ENCODE measurements at places on chromosomes 6 and 20.

- DNase-seq = no peak
These were observed 225.9 kb upstream of the BTBD3 start for GRCh38 chr20:11691766-11692165.

- DNase-seq = no peak
These were observed 18.6 kb downstream of the SNX3 start for GRCh38 chr6:108242259-108242658.

DNA sequence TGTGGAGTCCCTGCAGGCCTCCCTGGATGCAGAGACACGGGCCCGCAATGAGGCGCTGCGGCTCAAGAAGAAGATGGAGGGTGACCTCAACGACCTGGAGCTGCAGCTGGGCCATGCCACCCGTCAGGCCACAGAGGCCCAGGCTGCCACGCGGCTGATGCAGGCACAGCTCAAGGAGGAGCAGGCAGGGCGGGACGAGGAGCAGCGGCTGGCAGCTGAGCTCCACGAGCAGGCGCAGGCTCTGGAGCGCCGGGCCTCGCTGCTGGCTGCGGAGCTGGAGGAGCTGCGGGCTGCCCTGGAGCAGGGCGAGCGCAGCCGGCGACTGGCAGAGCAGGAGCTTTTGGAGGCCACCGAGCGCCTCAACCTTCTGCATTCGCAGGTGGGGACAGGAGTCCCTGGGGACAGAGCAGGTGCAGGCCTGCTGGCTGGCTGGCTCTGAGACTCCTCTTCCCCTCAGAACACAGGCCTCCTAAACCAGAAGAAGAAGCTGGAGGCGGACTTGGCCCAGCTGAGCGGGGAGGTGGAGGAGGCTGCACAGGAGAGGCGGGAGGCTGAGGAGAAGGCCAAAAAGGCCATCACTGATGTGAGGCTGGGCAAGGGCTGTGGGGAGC is 44.7 kb downstream of the MYH7B start:
- no peak for DNase-seq

GRCh38 chr20:2741463-2741862 is 48.9 kb downstream of the EBF4 start:
- no peak for DNase-seq

DNA sequence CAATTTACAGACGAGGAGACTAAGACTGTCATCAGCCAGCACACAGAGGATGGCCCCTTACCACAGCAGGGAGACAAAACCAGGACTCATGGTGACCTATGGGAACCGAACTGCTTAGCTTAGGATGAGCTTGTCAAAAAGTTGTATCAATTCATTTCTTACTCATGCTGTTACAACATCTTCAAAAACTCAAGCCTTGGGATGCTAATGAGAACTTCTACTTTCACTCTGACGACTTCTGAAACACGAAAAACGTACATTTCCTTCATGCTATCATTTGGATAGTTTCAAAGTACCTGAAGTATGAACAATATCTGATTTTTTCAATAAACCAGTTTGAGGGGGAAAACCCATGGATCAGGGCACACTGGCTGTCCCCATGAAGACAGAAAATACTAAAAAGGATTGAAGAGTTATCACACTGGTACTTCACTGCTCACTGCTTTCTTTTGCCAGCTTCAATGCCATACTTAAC is 31.9 kb downstream of the HIVEP2 start:
- DNase-seq = no peak

GRCh38 chr20:64150756-64151632 is 13.3 kb upstream of the MYT1 start:
- DNase-seq = no peak

DNA sequence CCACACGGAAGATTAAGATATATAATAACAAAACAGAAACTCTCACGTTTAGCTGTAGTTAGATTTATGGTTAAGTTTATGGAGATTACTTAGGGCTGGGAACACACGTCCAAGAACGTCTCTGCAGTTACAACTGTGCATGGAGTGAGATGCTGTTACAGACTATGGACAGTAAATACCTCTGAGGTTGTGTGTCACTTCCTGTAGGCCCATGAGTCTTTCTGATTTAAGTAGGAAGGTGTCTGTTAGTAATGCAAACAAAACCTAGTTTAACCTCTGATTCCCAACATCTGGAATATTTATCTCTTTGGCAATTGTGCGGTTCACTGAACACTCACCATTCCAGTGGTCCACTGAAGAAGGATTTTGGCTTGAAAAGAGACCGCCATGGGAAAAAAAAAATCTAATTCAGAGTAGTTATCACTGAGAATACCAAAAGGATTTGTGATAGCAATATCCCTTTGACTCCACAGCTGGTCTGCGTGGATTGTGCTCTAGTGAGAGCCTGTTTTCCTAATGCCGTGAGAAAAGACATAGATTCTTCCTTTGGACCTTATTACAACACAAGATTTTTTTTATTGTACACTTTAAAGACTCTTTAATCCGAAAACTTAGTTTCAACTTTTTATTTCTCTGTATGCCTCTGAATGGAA is 478.2 kb upstream of the CITED2 start:
- DNase-seq = no peak

GRCh38 chr6:52000064-52000463 is 87.3 kb downstream of the PKHD1 start:
- DNase-seq = no peak

DNA sequence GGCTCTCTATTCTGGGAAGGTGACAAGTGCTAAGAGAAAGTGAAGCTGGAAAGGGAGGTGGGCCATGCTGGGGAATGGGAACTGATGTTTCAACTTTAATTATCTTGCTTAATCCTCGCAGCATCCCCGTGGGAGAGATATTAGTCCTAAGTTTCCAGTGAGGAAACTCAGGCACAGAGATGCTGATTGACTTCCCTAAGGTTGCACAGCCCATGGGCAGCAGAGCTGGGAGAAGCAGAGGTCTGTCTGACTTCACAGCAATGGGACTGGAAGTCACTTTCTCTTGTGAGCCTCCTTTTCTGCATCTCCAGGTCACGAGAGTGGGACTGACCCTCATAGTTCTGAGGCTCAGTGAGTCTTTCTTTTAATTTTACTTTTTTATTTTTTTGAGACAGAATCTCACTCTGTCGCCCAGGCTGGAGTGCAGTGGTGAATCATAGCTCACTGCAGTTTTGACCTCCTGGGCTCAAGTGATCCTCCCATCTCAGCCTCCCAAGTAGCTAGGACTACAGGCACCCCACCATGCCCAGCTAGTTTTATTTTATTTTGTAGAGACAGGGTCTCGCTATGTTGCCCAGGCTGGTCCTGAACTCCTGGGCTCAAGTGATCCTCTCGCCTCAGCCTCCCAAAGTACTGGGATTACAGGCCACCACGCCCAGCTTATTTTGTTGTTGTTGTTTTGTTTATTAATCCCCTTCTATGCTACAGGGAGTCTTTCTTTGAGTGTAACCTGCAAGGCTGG is 2.6 kb downstream of the RAB44 start:
- DNase-seq = no peak

- DNase-seq = no peak
These were observed 32.1 kb upstream of the COL21A1 start for GRCh38 chr6:56279331-56280080.

GRCh38 chr6:168393126-168393870 is 47.7 kb upstream of the SMOC2 start:
- no peak for DNase-seq

DNA sequence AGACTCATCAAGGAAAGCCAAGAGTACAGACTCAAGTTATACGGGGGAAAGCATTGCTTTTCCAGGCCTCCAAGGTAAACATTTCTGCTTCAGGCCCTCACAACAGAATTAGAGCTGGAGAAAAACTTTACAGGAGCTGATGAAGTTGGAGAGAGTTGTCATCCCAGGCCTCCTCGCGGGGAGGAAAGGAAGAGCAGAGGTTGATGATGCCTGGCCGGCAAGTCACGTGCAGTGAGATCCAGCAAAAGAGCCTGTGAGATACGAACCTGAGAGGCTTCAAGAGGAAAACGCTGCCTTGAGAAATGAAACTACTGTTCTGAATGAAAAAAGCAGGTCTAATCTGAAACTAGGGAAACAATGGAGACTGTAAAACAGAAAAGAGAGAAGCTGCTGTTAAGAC is 122.9 kb downstream of the FAM120B start:
- peak; percentile 51 for DNase-seq

GRCh38 chr6:33335916-33336315 is 18.4 kb upstream of the ZBTB22 start:
- no peak for DNase-seq

DNA sequence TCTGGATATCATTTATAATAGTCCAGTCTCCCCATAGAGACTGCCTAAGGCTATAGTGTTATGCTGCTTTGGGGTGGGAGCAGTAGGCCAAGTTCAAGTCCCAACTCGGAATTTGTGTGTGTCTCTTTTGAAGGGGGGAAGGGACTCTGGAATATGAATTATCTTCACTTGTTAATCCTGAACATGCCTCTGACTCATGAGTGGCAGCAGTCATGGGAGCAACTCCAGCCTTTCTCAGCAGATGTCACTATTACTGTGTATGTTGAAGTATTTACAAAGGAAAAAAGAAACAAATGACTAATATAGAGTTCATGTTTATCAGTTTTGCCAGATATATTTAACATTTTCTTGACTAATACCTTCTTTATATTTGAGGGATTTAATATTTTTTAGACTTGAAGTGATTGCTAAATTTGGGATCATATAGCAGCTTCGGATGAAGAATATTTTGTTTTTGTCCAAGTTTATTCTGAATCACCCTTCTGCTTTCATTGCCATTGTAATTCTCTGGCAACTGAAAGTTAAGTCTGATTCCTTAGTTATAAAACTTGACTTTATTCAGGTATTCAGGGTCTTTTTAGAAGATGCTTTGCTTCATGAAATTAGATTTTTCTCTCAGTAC is 23.4 kb downstream of the FAM217A start:
- no peak for DNase-seq

GRCh38 chr6:35146453-35146852 is 5.3 kb upstream of the TCP11 start:
- no peak for DNase-seq

- DNase-seq = no peak
These were observed 329.0 kb downstream of the ESR1 start for GRCh38 chr6:152136449-152136825.

- no peak for DNase-seq
These were observed 165.5 kb downstream of the BACH2 start for GRCh38 chr6:90131125-90131524.

- peak; percentile 95 for DNase-seq
These were observed 16.4 kb downstream of the BRD2 start for GRCh38 chr6:32984622-32985389.

Measured in right atrium auricular region (tissue), 2 donors.